CD4-positive, alpha-beta T cell treated with Interleukin-1 beta for 1 hour (primary cell): ENCODE measurements at places on chromosomes 4 and X.
A peak's percentile ranks its signal among the peaks of the same experiment; 100 is the strongest.

DNA sequence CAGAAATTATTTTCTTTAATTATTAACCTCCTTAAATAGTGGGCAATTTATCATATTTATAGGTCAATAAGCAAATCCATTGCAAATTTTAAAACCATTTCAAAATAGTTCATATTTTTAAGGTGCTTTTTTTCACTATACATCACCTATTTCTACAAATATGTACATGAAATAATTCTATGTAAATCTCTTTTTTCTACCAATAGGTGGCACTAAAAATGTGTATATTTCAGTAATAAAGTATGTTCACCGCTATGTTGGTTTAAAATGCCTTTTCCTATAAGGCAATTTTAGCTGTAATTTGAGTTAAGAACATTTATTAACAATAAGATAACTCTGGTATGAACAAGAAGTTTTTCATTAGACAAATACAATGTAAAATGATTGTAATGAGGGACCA lies 672.2 kb downstream of the KCTD8 start:
- DNase-seq, result no peak

GRCh38 chrX:107135049-107135964 lies 16.7 kb upstream of the RBM41 start:
- DNase-seq, result no peak

DNA sequence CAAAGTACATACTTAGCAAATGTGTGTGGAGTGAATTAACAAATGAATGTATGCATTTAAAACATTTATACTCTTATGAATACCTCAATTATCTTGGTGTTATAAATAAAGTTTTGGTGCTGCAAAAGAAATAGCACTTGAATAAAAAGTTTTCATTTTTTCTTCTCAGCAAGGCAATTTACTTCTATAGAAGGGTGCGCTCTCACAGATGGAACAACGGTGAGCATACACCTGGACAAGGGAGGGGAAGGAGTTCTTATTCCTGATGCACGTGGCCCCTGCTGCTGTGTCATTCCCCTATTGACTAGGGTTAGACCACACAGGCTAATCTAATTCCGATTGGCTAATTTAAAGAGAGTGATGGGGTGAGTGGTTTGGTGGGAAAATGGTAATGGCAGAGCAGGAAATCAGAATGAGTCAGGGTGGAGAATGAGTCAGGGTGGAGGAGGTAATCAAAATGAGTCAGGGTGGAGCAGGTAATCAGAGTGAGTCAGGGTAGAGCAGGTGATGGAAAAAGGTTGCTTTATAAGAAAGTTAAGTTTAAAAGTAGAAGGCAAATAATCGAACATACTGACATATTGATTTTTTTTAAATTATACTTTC lies 28.2 kb upstream of the PGK1 start:
- DNase-seq, result no peak

GRCh38 chr4:145071560-145071959 lies 26.4 kb downstream of the ANAPC10 start:
- DNase-seq, result no peak

GRCh38 chr4:185265942-185266341 lies 56.5 kb downstream of the SNX25 start:
- DNase-seq, result peak; percentile 13

DNA sequence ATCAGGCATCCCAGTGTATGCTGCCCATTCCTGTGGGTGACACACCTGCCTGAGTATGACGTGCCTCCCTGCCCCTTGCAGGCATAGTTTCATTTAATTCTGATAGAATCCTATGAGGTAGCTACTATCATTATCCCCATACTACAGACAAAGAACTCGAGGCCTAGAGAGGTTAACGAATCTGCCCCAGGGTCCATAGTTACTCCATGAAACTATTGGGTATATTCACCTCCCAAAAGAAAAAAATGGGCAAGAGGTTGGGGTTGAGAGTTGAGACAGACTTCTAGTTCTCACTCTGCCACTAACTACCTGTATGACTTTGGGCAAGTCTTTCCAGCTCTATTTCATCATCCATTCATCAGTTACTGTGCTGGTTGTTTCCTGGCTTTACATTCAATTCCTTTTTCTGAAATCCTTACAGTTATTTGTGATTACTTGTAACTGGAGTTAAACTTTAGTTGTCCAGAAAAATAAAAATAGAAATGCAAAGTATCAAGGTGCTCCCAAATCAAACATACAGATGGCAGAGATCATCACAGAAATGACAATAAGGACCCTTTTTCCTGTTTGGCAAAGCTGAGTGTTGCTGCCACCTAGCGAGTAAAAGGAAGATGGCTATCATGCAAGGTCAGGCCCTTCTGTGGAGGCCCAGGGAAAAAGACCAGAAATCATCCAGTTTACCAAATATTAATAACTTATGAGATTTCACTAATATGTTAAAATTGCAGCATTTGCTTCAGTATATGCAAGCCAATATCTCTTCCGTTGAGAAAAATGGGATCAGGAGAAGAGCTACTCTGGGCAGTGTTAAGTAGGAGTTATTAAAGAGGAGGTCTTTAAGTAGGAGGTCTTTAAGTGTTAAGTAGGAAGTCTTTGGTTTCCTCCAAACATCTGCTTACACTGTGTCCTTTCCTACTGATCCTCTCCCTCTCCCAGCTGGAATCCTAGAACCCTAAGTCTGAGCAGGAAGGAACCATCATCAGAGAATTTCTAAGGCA lies 17.1 kb upstream of the MAP7D3 start:
- peak; percentile 58 for DNase-seq

DNA sequence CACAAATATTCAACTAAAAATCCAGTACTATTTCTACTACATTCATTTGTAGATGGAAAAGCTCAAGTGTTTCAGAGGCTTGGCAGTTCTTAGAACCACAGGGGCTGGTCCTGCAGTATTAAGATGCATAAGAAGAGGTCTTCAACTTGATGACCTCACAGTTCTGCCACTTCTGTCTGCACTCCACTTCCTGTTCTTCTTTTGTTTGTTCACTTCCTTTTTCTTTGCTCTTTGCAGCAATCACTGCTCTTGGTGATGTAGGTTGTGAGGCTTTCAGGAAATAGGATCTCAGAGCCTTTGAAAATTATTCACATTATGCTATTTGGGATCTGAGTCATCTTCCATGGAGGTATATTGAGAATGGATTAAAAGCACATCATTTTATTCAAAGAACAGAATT lies 602.0 kb upstream of the CPEB2 start:
- DNase-seq, result no peak

DNA sequence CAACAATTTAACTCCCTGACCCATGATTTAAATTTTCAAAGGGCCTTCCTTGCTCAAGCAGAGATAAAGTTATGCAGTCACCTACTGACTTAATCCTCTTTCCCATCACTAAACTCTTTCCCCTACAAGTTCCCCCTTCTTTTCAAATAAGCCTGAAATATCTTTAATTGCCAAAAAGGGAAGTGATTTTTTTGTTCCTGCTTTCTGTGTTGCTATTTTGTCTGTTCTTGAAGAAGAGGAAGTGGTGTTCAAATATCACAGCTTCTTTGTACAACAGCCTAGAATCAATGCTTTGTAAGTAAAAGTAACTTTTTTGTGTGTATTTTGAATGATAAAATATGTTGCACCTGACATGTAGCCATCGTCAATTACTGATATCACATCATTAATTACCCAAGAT lies 595.9 kb downstream of the CENPC start:
- no peak for DNase-seq

DNA sequence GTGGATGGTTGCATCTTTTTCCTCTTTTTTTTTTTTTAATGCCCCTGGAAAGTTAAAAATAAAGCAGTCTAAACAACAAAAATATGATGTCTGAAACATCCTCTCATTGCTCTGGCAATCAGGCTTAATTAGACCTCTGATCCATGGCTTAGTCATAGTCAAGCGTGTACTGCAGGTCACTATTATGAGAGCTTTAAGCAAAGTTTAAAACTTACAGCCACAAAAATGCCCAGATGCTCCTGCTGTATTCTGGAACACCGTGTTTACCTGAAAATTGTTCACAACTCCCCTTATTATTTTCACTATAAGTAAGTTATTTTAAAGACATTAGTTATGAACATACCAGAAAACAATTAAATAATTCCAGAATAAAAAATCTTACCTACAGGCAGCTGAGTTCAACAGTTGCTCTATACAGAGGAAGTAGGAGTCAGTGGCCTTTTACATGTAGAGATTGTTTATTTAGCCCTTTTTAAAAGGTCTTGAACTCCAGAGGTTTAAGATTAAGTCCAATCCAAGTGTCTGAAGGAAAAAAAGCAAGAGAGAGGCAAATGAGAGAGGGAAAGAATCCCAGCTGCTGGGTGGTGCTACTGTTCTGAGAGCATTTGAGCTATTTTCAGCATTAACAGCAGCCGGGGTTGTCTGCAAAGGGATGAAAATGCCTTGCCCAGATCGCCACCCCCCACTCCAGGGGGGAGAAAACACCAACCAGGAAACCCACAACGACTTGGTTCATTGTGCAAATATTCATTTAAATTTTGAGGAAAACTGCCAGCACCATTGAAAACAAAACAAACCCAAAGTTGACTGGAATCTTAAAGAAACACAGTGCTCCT lies 36.9 kb downstream of the SORBS2 start:
- no peak for DNase-seq
